ENCODE measurements at places on chromosomes 16 and 17.

- DNase-seq: no peak
Measured at GRCh38 chr17:72126575-72127486, 6.0 kb downstream of the SOX9 start.

- no peak for DNase-seq
Measured at GRCh38 chr16:4678596-4678995, 14.8 kb upstream of the NUDT16L1 start.

DNA sequence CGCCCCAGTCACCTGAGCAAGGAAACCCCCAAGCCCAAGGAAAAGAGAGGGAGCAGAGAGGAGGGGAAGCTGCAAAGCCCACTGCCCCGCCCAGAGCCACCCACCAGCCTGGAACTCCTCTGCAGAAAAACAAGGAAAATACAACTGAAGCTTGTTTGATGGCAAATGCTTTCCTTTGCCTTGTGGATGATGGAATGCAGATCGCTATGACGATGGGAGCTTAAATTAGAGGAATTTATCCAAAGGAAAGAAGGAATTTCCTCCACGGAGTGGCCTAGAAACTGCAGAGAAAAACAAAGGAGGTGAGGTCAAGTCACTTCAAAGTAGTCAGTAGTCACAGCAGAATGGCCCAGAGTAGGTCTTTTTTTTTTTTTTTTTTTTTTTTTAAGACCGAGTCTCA, 31.5 kb upstream of the ASGR2 start:
- no peak for DNase-seq

GRCh38 chr16:14436401-14436955, 193.6 kb downstream of the PARN start:
- DNase-seq: no peak

- DNase-seq: no peak
Measured at GRCh38 chr17:8125947-8126490, 2.1 kb upstream of the HES7 start.

GRCh38 chr16:84117494-84117843, 727 bp upstream of the MBTPS1 start:
- peak; percentile 20 for DNase-seq

Data from CMK (cell line).